ENCODE measurements at places on chromosomes 7 and 10.

- peak; percentile 79 for DNase-seq
These were observed 90.8 kb downstream of the PRLHR start for GRCh38 chr10:118504467-118505205.

- DNase-seq: no peak
These were observed 434.6 kb downstream of the PAXIP1 start for GRCh38 chr7:154568346-154568745.

DNA sequence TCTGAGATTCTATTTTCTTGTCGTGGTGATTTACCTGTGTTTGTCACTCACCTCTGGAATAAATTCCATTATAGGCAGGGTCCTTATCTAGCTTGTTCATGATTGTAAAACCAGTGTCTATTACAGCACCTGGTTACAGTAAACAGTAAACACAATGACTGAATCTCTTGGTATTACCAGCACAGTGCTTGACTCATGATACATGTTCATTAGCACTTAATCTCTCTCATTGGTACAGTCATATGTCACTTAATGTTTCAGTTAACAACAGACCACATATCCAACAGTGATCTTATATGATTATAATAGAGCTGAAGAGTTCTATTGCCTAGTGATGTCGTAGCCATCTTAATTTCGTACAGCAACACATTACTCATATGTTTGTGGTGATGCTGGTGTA is 1.6 kb upstream of the TASOR2 start:
- no peak for DNase-seq

GRCh38 chr7:88089561-88089960 is 130.3 kb downstream of the SRI start:
- DNase-seq: no peak

DNA sequence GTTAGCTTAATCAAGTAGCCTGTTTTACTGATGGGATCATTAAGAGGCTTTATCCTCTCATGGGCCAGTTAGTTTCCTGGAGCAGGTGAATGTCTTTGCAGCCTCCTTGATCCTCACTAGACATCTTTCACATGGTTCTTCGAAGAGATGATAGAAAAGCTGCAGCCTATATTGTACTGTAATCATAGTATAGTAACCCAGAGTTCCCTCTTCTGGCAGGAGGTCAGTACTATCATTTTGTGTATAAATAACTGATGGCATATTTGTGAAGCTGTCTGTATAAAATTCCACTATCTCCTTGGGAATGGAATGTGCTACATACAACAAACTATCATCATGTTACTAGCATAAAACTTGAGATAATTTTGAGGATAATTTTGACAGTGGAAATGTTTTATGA is 123.8 kb upstream of the PRPS1L1 start:
- no peak for DNase-seq

GRCh38 chr10:3784510-3785250 is at the start of gene KLF6:
Gene KLF6 (minus strand): TSS chr10:3785209. CDS start chr10:3785014, 195 bp downstream.
- peak; percentile 18 for DNase-seq

DNA sequence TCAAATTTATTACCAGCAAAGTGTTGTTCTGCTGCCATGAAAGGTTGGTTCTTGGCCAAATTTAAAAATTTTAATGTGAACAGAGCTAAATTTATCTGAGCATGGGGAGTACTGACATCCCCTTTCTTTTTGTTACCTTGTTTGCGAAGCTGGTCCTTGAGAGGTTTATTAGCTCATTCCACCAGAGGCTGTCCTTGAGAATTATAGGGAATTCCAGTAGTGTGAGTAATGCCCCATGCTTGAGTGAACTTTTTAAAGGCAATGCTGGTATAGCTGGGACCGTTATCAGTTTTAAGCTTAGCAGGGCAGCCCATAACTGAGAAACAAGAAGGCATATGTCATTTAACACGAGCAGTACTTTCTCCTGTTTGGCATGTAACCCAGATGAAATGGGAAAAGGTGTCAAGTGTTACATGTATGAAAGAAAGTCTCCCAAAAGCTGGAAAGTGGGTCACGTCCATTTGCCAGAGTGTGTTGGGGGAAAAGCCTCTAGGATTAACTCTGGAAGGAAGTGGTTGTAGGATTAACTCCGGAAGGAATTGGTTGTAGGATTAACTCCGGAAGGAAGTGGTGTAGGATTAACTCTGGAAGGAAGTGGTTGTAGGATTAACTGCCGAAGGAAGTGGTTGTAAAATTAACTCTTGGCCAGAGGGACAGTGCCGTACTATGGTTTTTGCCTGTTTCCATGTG is 37.3 kb upstream of the AKR1C2 start:
- no peak for DNase-seq

DNA sequence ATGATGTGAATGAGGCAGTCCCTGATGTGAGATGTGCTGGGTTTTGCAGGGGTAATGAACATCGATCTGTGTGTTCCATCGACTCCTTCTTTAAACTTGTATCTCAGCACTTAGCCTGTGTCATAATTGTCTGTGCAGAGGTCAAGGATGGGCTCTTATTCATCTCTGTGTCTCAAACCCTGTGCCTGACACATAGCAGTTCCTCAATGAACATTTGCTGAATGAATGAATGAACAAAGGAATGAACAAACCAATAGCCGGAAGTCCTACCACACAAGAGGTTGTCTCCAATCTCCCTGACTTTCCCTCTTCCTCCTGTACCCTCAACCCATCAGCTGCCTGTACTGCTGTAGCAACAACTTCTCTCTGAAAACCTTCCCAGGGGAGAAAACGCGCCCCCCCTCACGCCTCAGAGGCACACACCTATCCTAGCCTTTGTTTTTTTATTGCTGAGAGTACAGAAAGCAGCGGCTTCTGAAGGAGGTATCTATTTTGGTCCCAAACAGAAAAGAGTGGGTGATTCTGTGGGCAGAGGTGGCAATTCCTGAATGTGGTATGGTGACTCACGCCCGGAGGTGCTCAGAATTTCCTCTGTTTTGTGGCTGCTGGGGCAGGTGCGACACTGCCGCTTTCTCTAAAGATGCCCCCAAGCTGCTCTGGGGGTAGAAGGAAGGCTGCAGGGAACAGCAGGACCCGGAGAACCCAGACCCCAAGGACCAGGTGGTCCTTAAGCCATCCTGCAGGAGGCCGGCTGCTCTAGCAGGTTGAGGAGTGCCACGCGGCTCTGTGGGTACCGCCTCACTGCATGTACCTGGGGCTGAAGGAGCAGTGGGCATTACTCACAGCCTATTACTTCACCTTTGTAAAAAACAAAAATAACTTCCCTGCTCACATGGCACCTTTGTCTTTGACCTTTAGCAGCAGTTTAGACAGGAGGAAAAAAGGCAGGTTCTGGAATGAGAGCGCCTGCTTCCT is 9.6 kb downstream of the IL2RA start:
- no peak for DNase-seq

GRCh38 chr10:50540069-50540825 is 83.5 kb downstream of the SGMS1 start:
- no peak for DNase-seq

DNA sequence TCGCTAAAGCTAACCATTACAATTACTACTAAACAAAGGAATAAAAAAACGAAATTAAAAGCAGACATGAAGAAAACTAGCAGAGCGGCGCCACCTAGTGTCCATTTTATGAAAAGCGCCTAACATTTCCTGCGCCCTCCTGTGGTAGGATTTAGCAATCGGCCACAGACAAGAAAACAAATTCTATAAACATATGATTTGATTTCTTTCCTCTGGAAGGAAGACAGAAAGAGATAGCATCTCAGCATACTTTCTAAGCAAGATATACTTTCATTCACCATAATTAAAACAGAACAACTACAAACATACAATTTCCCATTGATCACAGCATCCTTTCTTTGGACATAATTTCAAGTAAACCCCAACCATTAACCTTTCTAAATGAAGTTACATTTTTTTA is 337.7 kb upstream of the NPVF start:
- DNase-seq: peak; percentile 67

DNA sequence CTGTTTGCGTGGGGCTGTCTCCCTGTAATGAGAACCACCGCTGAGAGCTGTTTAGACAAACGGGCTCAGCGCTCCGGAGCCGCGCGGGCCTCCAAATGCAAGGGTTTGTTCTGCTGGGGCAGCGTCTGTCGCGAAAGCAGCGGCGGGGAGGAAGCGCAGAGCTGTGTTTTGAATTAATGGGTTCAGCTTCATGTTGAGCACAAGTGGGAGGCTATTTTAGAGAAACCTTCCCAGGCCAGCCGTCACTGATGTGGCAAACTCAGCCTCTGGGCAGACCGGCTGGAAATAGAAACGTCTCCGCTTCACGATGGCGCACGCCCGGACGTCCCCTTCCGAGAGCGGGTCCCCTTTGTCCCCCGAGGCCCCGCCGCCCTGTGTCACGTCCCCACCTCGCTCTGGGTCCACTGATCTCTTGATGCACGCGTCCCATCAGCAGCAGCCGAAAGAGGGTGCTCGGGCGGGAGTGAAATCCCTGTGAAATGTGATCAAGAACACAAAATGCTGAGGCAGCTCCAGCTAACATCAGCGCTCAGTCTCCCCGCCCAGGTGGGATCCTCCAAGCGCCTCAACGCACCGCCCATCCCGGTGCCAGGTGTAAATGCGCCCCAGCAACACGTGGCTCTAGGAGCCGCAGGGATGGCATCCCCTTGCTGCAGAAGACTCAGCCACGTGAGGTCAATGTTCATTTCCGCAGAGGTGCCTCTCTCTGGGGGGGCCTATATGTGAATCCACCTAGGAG is 44.9 kb downstream of the BAMBI start:
- peak; percentile 18 for DNase-seq

GRCh38 chr7:7918736-7919448 is 49.7 kb upstream of the GLCCI1 start:
- no peak for DNase-seq

GRCh38 chr10:58240531-58240930 is 27.2 kb downstream of the IPMK start:
- peak; percentile 79 for DNase-seq

GRCh38 chr7:151895631-151896031 is 18.7 kb upstream of the PRKAG2 start:
- DNase-seq: no peak

- no peak for DNase-seq
These were observed 27.5 kb downstream of the NOD1 start for GRCh38 chr7:30450983-30451497.

DNA sequence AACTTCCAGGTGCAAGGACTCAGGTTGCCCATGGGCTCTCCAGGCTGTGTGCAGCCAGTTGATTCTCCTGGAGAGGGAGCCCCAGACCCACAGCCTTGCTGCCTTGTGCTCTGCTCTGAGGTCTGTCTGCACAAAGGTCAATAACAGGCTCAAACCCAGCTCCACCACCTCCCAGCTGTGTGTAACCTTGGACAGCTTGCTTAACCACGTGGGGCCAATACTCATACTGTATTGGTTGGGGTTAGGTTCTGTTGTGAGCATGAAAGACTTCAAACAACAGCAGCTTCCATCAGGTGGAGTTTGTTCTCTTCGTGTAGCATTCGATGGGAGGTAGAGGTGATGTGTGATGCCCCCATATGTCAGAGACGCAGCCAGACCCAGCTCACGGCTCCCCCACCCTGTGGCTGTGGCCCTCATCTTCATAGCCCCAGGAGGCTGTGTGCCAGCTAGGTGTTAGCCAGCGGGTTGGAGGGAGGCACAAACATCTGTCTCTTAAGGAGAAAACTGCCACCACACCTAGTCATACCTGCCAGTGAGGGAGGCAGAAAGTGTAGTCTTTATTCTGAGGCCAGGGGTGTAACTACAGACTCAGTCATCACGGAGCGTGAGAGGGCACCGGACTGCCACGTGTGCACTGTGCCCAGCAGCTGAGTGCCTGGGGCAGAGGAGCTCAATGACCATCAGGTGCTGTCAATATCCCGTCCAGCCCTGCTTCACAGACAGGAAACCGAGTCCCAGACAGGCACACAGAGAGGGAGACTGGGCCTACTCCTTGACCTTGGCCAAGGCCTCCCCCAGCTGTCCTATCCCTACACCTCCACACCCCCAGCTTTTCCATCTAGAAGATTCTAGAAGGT is 8.1 kb upstream of the POLD2 start:
- DNase-seq: no peak

GRCh38 chr7:39618868-39619267 is 4.5 kb upstream of the RALA start:
- no peak for DNase-seq

- no peak for DNase-seq
These were observed 655.5 kb upstream of the MGMT start for GRCh38 chr10:128811511-128811910.

DNA sequence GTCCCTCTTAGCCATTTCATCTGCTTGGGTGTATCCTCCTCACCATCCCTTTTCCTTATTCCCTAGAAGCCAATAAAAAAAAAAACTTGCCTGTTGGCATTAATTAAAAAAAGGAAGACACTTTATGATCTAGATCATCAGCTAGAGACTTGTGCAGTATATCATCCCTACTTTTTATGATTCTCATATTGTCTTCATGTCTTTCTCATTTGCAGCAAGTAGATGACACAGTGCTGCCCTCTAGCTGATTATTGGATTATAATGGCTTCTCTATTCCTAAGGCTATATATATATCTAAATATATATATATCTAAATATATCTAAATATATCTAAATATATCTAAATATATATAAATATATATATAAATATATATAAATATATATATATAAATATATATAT is 272.4 kb upstream of the LRGUK start:
- DNase-seq: peak; percentile 70

- no peak for DNase-seq
These were observed 834.3 kb upstream of the C7orf33 start for GRCh38 chr7:147756300-147756699.

Measured in fibroblast of upper back skin (primary cell).